ENCODE measurements at places on chromosomes 2 and 18.

DNA sequence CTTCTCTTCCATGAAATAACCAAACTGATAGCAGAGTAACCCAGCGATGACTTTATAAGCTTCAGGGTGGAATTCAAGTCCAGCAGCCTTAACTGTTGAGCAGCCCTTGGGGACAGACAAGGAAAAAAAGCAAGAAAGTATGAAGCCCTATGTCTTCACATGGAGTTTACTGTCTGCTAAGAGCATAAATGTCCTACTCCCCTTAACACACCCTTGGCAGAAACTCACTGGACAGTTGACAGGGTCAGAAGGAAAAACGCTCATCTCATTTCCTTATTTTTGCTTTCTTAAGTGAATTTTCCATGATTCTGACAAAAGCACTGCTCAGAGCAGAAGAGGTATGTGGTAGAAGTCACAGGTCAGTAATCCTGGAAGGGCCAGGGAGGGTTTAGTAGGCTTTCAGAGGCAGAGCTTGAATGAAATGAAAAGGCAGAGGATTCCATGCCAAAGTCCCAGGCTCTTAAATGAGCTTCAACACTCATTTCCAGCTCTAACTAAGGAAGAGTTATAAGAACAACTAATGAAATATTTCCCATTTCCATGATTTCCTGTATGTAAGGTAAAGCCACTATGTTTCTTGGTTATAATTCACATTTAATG is 683.3 kb upstream of the KLHL29 start:
- DNase-seq: no peak

DNA sequence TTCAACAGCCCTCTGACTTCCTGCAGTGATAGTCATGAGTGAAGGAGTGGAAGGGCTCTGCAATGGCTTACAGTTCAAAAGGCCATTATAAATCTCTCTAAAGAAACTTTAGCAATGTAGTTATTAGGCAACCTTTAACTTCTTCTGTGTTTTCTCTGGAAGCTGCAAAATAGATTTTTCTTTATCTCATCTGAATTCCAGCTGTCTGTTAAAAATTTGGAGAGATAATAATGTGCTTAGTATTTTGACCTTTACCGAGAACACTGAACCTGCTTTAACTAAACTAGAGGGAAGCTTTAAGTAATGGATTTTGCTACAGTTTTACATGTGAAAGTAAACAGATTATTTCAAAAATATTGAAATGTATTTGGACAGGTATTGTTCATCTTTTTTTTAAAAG is 847.9 kb downstream of the ERBB4 start:
- DNase-seq: no peak

DNA sequence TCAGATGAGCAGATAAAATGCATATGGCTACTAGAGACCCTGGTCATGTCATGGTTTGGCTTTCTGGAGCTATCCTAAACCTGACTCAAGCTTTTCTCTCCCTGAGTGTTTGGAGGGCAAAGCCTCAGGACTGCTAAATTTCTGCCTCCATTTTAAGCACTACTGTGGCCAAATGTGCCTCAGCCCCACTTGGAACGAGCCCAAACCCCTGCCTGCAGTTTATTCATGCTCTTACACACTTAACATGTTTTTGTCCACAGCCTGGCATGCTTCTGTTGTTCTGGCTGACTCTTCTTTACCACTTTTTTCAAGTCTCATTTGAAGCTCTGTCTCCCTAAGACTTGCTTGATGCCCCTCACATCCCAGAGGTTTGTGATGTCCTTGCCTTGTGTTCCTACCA is 24.7 kb downstream of the MGAT5 start:
- DNase-seq: no peak

DNA sequence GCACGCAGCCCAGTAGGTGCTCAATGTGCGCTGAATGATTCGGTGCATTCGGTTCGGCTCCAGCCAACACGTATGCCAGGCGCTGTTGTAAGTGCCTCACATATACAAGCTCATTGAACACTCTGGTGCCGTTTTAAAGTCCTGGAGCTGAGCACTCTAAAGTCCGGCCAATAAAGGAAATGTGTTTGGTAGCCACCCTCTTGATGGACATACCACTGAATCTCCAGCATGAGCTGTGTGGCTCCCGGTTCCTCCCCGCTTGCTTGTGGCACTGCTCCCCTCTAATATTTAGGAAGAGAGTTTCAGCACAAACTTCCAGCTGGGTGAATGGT is 112.1 kb downstream of the MCFD2 start:
- DNase-seq: no peak

- DNase-seq: no peak
Observed at GRCh38 chr2:105803773-105804172, 59.1 kb downstream of the NCK2 start.

- no peak for DNase-seq
Observed at GRCh38 chr18:32629292-32629691, 143.5 kb downstream of the KLHL14 start.

GRCh38 chr2:42249887-42250286 is 80.7 kb downstream of the EML4 start:
- no peak for DNase-seq

- DNase-seq: no peak
Observed at GRCh38 chr2:147824620-147825019, 20.2 kb upstream of the ACVR2A start.

- DNase-seq: no peak
Observed at GRCh38 chr2:63734510-63734909, 107.2 kb upstream of the UGP2 start.

GRCh38 chr2:241762321-241762932 is 14.2 kb upstream of the GAL3ST2 start:
- DNase-seq: no peak

GRCh38 chr18:77084688-77085035 is 47.9 kb downstream of the MBP start:
- DNase-seq: no peak

- no peak for DNase-seq
Observed at GRCh38 chr2:205613970-205614559, 68.2 kb upstream of the NRP2 start.

DNA sequence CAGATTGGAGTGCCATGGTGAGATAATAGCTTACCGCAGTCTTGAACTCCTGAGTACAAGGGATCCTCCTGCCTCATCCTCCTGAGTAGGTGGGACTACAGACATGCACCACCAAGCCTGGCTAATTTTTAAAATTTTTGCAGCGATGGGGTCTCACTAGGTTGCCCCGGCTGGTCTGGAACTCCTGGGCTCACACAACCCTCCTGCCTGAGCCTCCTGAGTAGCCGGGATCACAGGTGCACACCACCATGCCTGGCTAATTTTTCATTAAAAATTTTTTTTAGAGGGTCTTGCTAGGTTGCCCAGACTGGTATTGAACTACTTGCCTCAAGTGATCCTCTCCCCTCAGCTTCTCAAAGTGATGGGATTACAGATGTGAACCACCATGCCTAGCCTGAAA is 27.8 kb downstream of the RAB31 start:
- peak; percentile 2 for DNase-seq

- no peak for DNase-seq
Observed at GRCh38 chr2:191174442-191174841, 23.6 kb upstream of the STAT4 start.

- DNase-seq: no peak
Observed at GRCh38 chr2:128291161-128291843, 27.4 kb downstream of the HS6ST1 start.

- DNase-seq: no peak
Observed at GRCh38 chr2:155513248-155513647, 814.8 kb downstream of the KCNJ3 start.

DNA sequence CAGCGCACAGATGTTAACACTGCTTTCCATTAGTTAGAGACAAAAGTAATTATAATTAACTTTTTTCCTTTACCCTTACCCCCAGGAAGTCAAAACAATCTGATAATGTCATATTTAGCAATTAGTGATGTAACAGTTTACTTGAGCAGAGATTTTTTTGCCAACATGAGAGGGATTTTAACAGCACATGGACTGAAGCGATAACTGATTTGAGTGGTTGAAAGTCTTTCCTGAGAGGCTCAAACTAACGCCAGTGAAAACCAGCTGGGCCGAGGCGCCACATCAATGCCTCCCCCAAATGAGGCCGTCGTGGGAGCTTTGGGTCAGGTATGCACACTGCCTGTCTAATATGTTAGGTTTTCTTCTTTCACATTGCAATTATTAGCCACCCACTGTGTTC is 469.9 kb upstream of the SMIM21 start:
- DNase-seq: no peak

DNA sequence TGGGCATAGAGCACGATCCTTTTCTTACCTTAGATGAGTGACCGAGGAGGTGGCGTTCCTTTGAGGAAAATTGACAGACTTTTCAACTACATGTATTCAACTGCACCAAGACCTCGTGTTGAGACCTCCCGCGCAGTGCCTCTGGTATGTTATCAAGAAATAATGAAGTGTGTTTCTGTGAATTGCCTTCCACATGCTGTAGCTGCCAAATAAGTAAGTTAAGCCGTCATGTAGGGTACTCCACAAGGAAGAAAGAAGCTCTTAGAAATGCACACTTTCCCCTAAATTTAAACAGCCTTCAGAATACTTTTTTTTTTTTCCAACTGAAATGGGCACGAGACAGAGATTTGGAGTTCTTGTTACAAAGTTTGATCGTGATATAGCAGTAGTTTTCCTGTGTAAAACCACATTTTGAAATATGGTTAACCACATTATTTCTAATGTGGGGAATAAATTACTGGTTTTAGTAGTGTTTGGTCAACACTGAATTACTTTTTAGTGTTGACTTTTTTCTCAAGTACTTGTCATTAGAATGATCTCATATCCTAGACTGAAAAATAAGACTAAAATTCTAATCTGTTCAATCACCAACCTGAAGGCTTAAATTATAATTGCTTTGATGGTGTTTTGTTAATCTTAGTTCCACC is 30.5 kb downstream of the PDK1 start:
- no peak for DNase-seq

DNA sequence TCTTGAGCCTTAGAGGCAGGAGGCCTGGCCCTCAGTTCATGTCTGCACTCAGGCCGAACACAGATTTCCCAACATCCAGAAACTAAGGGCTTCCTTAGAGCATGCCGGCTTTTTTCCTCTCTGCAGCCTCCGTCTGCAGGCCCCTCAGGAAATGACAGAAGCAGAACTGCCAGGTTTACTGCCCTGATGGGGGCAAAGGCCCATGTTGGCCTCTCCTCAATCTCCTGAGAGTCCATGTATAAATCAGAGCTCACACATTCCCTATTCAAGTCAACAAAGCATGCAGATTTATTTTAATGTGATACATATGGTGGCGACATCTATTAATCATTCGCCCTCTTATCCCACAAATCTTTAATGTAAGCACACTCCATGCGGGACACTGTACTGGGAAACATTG is 475.6 kb upstream of the HS6ST1 start:
- DNase-seq: no peak

GRCh38 chr18:9684881-9685614 is 23.1 kb upstream of the RAB31 start:
- no peak for DNase-seq

DNA sequence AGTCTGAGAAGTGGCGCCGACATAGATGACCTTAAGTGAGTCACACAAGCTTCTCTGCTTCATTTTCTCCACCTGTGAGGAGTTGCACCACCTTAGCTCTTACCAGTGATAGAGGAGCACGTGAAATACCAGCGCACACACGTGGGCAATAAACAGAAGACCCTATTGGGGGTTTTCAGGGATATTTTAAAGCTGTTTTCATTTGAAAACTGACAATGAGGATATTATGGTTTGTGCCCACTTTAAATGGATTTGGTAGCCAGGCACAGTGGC is 47.3 kb upstream of the FZD7 start:
- no peak for DNase-seq

DNA sequence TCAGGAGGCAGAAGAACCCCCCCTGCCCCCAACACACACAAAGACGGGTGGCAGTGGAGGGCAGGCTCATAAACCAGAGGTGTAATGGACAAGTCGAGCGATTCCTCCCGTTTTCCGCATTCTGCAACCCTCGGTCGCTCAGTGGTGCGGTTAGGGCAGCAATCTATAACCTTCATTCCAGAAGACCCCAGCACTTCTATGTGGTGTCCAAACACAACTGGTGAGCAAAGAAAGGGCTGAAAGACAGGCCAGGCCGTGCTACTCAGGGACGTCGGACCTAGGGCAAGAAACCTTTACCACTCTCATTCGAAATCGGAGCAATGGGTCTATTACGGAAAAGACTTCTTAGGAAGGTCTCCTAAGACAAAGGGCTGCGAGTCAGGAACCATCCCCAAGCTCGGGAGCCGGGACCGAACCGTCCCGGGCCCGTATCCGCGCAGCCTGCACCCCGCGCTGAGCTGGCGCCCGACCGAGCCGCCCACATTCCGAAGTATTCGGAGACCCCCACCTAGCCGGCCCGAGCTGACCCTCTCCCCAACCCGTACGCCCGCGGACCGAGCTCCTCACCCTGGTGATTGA is 568 bp downstream of the ARL5A start:
- peak; percentile 82 for DNase-seq

DNA sequence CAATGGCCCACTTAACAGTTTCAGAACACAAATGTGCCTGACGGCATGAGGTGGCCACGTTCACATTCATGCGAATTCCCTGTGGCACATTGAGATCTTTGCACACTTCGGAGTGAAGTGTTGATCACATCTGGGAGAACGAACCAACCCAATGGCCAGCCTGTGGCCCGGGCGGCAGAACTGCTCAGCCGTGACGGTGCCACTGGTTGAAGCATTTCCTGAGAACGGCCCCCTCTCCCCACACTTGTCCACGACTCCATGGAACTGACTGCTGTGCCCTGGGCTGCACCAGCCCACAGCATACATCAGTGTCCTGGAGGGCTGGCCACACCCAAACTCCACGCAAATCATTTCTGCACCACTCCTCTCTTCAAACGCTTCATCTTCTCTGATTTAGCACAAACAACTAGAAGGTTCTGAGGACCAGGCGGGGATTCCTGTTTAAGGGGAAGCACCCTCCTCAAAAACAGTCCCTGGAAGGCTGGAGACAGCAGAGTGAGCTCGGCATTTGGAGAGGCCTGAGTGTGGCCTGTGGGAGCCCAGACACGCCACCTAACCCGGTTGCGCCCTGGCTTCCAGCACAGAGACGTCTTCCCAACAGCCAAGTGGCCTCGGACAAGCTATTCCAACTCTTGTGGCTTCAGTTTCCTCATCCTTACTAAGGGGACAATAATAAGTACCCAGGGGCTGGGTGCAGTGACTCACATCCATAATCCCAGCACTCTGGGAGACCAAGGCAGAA is 9.9 kb upstream of the SALL3 start:
- no peak for DNase-seq

DNA sequence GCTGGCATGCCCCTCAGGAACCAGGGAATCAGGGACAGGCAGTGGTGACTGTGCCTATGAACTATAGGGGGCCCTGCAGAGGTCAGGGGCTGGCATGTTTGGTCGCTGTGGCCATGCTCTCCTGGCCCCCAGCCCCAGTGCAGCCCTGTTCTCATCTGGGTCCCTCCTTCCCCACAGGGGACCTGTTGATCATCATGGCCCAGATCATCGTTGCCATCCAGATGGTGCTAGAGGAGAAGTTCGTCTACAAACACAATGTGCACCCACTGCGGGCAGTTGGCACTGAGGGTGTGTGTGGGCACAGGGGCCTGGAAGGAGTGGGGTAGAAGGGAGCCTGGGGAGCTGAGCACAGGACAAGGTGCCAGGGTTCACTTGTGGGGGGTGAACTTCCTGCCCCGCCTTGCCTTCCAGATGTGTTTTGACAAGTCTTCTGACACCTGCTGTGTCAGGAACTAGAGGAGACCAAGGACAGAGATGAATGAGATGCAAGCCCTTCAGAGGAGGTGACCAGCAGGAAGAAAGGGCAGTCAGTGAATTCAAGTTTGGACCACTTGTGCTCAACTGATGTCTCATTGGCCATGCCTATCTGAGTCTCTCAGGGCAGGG is 9.6 kb upstream of the CENPA start:
- DNase-seq: no peak
